ENCODE measurements at places on chromosomes 5 and 9.

- no peak for DNase-seq
Observed at GRCh38 chr5:114657342-114658130, 295.7 kb downstream of the KCNN2 start.

GRCh38 chr5:61273279-61273975, 58.6 kb upstream of the ZSWIM6 start:
- DNase-seq: no peak

DNA sequence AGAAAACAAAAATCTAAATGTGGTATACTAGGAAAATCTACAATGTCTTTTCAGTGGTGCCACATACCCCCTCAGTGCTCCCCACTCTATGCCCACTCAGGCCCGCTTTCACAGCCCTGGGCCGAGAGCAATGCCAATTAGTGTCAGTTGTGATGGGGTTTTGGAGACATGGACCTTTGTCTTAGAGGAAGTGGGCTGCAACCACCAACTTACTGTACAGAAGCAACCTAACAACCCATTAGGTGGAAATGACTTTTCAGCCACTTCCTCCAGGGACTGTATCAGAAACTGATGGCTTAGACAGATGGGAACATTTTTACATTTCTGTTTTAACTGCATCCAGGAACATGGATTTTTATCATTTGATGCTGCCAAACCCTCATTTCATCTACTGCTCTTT, 268.0 kb downstream of the BNC2 start:
- DNase-seq: no peak

GRCh38 chr5:157520911-157521703, 54.5 kb downstream of the ADAM19 start:
- peak; percentile 15 for DNase-seq

DNA sequence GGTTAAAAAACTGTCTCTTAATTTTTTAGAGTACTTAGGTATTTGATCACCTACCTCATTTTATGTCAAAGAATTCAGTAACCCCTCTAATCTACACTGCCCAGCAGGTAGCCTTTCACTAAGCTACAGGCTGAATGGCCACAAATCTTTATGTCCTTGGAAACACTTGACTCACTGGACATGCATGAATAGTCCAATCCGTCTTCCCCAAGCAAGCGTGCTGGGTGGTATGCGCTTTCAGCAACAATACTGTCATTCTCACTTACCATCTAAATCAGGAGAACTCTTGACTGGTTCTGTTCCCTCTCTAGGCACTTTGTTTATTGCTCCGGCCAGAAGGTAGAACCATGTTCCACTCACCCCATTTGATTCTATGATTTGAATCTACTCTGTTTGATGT, 73.1 kb downstream of the TRPM3 start:
- DNase-seq: peak; percentile 11

DNA sequence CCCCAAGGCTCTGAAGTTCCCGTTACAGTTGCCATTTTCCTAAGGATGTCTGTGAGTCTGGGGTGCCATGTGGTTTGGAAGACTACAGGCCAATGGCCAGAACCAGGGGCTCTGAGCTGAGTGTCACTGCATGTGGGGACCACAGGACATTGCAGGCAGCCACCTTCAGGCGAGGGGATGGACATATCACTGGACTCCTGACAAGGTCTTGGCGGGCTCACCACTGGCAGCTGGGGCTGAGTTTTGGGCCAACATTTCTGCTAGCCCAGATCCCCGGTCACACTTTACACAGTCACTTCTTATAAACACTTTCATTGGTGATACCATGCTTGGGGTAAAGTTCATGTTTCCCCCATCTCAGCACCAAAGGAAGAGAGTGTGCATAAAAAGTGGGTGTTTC, 109.8 kb downstream of the RASGRF2 start:
- DNase-seq: no peak

Data from iPS-NIHi11 (cell line).